ENCODE measurements at places on chromosomes 16 and 17. TPM values are rescaled to one million over a fixed set of nuclear protein-coding genes. Genes with fewer than 3 reads are reported as not detected.
A peak's percentile ranks its signal among the peaks of the same experiment; 100 is the strongest.

The BTBD17 gene
- 2.7 TPM for total RNA-seq

The C16orf82 gene
- total RNA-seq = not detected

DNA sequence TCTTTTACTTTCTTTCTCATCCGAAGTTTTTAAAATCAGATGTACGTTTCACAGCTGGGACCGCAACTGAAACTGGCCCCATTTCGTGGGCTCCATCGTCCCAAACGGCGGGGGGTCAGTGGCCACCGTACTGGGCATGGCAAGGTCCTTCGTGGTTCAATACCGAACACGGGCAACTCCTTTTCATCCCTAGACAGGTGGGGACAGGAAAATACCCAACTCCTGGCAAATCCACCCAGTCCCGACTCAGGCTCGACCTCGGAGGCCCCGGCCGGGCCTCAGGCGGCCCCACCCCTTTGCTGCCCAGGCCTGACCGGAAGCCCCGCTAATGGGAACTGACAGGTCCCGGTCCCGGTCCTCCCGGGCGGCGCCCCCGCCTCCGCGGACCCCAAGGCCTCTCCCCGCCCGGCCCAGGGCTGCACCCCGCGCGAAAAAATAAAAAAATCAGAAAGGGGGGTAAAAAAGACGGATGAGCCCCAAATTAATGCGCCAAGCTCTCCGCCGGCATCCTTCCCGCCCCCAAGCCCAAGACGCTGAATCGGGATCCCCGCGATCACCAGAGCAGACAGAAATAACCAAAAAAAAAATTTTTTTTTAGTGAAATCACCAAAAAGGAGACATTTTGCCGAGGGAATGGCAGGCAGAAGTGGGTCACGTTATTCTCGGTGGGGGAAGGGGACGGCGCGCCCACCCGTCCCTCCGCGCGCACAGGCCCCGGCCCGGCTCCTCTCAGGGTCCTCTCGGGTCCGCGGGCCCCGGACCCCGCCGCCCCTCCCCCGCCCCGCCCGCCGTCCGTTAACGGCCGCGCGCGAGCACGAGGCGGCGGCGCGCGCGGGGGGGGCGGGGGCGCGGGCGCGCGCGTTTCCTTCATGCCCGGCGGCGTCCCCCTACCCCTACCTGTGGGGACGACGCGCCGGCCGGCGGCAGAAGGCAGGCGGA, 562 bp downstream of the ZC3H7A start:
- DNase-seq = peak; percentile 59

DNA sequence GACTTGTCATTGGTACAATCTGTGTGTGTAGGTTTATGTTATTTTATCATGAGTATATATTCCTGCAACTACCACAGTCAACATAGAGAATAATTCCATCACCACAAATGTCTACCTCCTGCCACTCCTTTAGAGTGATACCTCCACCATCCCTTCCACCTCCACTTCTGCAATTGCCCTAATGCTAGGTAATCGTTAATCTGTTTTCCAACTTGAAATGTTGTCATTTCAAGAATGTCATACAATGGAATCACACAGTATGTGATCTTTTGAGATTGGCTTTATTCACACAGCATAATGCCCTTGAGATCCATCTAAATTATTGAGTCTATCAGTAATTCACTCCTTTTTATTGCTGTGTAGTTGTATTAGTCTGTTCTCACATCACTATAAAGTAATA, 414.8 kb upstream of the C16orf82 start:
- no peak for DNase-seq

Data from endothelial cell (in vitro differentiated cells).